Endothelial cell (in vitro differentiated cells): ENCODE measurements at places on chromosomes 5 and 9.
A peak's percentile ranks its signal among the peaks of the same experiment; 100 is the strongest.

DNA sequence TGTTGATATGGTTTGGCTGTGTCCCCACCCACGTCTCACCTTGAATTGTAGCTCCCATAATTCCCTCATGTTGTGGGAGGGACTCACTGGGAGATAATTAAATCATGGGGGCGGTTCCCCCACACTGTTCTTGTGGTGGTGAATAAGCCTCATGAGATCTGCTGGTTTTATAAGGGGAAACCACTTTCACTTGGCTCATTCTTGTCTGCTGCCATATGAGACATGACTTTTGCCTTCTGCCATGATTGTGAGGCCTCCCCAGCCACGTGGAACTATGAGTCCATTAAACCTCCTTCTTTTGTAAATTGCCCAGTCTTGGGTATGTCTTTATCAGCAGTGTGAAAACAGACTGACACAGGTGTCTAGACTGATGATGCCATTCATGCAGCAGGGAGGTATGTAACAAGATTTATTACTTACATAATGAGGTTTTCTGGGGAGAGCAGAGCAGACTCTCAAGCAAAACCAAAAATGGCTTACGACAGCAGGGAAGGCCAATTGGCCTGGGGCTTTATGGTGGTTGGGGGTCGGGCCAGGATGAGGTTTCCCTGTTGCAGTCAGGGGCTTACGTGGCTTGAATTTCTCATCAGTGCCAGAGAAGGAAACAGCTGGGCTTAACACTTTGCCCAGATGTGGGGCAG is 9.5 kb upstream of the COMMD10 start:
- DNase-seq, result no peak

DNA sequence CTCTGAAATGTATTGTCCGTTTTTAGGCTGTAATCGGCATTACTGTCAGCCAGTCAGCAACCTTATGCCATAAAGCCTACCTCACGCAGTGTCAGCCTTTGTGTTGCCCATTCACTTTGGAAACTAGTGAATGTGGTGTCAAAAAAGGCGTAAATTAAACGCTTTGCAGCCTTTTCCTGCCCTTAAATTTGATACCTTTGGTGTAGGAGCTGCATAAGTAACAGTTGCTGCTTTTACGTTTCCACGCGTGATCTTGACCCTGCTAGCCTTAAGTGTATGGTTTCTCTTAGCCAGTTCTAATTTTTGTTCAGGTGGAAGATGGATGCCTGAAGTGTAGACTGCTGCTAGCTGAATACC is 257.7 kb downstream of the EPB41L4A start:
- no peak for DNase-seq

- DNase-seq, result no peak
Measured at GRCh38 chr5:135593141-135593540, 14.3 kb upstream of the CXCL14 start.

DNA sequence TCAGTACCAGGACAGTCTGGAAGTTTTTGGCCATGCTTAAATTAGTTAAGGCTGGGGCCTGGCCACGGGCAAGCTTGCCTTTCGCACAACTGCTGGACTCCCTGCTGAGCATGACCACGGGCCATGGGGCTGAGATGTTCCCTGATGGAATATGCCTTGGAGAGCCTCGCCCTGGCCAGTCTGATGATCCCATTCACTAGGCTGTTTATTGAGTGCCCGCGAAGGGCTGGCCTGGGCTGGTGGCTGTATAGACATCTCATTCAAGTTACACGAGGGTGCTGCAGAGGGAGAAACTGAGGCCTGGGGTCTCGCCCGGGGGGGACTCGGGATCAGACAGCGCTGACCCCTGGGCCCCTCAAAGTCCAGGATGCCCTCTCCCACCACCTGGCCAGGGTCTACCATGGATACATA is 7.8 kb upstream of the RXRA start:
- no peak for DNase-seq

- no peak for DNase-seq
Measured at GRCh38 chr5:154385236-154385512, 60.6 kb upstream of the SAP30L start.

DNA sequence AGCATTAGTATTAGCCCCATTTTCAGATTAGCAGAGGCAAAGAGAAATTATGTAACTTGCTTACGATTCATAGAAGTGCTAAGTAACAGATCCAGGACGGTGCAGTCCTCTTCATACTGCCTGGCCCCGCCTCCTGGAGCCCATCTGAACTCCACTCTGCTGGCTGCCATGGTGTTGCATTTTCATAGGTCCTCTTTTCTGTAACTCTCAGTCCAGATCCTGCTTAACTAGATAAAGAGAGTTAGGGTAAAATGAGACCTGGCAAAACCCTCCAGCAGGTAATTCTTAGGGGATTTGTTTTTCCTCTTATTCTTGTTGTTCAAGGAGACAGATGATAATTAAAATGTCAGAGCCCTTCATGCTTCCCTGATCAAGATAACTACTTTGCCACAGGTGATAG is 135.1 kb upstream of the EFNA5 start:
- DNase-seq, result no peak

GRCh38 chr9:70607926-70608325 is 193.5 kb upstream of the KLF9 start:
- no peak for DNase-seq

- DNase-seq, result no peak
Measured at GRCh38 chr9:27189426-27189825, 80.4 kb downstream of the TEK start.

DNA sequence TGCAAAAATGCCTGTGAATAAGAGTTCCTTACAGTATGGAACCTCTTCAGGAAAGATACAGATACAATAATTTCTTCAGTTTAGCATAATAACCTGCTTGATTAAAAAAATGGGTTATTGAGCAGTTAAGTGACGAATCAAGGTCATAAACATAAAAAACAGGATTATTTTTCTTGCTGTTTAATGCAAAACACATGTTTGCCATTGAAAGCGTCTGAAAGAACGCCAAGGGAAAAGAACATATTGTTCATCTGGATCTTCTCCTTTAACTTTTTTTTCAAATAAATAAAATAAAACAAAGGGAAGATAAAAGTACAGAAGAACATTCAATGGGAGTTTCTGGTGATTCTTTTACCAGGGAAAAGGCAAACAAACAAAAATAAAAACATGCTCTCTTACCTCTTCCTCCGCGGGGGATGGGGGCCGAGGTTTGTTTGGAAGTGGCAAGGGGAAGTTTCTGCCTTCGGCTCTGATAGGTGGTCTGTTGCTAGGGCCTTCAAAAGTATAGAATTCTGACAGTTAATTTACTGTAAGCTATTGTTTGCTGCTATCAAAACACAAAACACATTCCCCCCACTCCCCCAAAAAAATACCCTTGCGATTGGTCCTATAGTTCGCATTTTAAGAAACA is 20.1 kb downstream of the C5orf58 start:
- DNase-seq, result peak; percentile 26

DNA sequence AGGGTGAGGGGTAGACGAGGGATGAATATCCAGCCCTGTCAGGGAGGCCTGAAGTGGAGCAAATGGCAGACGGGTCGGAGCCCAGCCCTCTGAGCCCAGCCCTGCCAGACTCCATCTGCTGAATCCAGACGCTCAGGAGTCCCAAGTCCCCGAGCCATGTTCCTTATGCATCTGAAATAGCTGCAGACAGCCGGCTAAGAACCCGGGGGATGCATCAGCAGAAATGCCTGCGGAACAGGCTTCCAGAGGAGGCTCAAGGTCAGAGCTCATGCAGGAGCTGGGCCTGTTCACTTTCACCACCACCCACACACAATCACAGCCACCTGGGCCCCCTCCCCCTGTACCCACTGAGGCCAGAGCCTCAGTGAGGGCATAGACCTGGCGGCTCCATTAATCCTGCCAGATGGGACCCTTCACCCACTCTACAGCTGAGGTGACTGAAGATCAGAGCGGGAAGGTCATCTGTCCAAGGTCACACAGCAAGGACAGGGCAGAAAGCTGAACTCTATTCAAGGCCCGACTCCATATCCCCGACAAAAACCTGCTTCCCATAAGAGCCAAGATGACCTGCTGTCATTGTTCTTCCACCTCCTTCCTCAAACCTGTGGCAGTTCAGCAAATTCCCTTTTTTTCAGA is 24.4 kb upstream of the AKNA start:
- no peak for DNase-seq

DNA sequence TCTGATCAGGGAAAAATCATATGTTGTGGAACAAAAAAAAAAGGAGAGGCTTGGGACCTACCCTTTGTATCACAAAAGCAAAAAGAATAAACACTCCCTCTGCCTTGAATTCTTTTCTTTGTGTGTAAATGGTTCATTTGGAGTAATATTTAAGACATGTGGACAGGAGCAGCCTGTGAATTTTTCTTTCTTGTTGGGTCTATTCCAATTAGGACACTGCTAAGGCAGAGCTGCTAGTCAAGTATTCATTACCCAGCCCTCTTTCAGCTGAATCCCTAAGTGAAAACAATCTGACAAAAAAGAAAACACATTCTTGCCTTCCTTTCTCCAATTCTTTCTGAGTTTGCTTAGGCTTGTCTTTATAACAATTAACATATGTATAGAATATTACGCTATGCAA is 330.0 kb downstream of the EBF1 start:
- DNase-seq, result no peak

DNA sequence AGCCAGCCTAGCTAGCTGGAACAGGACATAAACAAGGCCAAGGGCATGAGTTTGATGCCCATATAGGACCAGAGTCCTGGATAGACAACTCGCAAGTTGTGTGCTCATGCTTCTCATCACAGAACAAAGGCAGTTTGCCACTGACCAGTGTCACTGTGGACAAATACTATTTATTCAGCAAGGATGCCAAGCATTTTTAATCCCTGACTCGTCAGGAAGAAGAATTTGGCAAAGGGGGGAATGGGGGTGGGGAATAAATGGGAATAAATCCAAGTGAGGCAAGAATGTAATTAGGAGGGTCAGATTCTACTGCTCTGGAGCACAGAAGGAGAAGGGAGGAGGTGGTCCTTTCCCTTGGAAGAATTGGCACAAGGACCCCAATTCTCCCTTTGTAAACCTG is 46.8 kb upstream of the ANKRD55 start:
- DNase-seq, result no peak

- DNase-seq, result no peak
Measured at GRCh38 chr5:139178589-139178917, 19.6 kb downstream of the SIL1 start.

DNA sequence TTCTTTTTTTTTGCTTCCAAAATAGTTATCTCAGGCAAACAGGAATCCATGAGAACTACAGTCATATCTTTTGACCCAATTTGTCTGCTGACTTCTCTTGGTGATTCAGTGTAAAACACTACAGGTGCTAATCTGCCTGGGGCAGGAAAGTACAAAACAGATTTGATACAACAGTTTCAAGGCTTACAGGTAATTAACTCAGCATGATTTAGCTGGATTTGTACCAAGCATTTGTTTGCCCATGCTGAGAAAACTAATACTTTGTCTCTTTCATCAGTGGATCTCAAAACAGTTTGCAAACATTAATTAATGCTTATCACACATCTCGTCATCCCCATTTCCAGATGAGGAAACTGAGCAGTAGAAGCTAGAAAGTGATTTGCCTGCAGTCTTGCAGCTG is 312.5 kb upstream of the SEMA6A start:
- no peak for DNase-seq

GRCh38 chr9:27059907-27060306 is 49.1 kb upstream of the TEK start:
- no peak for DNase-seq

GRCh38 chr5:62283005-62283404 is 23.0 kb upstream of the KIF2A start:
- DNase-seq, result no peak

DNA sequence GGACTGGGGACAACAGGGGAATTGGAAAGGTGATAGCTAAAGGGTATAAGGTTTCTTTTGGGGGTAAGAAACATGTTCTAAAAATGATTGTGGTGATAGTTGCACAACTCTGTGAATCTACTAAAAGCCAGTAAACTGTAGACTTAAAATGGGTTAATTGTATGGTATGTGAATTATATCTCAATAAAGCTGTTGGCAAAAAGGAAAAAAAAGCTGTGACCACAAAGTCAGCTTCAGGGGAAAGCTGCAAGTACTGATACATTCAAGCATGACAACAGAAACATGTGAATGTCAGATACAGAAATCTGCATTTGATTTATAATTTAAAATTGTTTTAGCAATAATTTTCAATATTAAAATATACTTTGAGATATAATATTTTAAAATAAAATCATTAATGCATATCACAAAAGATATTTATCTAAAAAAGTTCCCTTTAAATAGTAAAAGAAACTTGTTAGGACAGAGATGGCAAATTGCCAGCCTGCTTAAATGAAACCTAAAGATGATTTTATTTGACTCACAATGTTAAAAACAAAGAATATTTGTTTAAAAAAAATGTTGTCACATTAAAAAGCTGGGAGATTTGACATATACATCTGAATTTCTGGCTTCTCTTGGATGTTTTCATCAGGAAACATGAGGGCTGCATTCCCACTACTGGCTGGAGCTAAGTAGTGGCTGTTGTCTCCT is 66.0 kb downstream of the TBCA start:
- DNase-seq, result no peak

- DNase-seq, result peak; percentile 53
Measured at GRCh38 chr5:161847941-161848391, at the start of gene GABRA1. Gene GABRA1 (plus strand): TSS chr5:161848120. CDS start chr5:161850811, 2,691 bp downstream.

DNA sequence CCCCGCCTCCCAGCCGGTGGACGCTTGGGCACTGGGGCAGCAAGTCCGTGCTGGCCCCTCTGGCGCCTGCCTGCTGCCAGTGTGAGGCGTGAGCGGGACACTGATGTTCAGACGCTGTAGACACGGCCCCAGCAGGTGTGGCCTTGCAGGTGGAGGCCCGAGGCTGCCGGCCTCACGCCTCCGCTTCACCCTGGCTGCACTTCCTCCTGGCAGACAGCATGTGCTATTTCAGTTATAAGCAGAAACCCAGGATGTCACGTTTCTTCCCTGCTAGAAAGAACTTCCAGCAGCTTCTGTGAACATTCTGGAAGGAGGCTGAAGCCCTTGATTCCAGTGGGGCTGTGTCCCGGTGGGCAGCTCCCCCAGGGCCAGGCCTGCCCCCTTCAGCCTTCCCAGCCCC is 114.8 kb upstream of the FCN2 start:
- DNase-seq, result no peak

- no peak for DNase-seq
Measured at GRCh38 chr9:109600142-109600541, 102.0 kb upstream of the PTPN3 start.

DNA sequence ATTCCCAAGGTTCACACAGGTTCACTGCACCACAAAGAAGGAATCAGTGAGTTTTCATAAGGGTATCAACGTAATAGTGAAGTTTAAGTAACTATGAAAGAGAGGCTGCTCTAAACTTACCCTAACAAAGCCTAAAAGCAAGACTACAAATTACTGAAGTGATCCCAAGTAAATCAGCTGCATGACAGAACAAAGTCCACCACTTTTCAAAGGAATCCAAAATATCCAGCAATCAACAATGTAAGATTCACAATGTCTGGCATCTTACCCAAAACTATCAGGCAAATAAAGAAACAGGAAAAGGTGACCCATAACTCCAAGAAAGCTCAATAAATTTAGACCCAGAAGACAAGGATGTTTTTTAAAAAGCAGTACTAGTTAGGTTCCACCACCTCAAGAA is 70.1 kb downstream of the GNAQ start:
- no peak for DNase-seq
